ENCODE measurements at places on chromosomes 4 and X. TPM values are rescaled to one million over a fixed set of nuclear protein-coding genes. Genes with fewer than 3 reads are reported as not detected.

NSDHL gene
- total RNA-seq, result 32.0 TPM

- no peaks in the 10 kb centered on the region for H3K27me3 ChIP-seq
- no peaks in the 10 kb centered on the region for H3K36me3 ChIP-seq
- DNase-seq, result no peak
- no peaks in the 10 kb centered on the region for H3K4me1 ChIP-seq
- H3K4me3 ChIP-seq, result no peak overlapping the region
These were observed 273.6 kb downstream of the FRMPD4 start for GRCh38 chrX:12411831-12412230.

- H3K4me1 ChIP-seq, result peaks cover 69% of the 10 kb centered on the region
- no peak overlapping the region for H3K27ac ChIP-seq
- H3K36me3 ChIP-seq, result no peaks in the 10 kb centered on the region
- H3K27me3 ChIP-seq, result no peaks in the 10 kb centered on the region
These were observed 37.5 kb downstream of the AFAP1 start for GRCh38 chr4:7902101-7902553.

GRCh38 chr4:177582992-177583391, 140.8 kb upstream of the AGA start:
- H3K27ac ChIP-seq, result no peak overlapping the region
- DNase-seq, result no peak
- H3K4me3 ChIP-seq, result no peak overlapping the region
- no peaks in the 10 kb centered on the region for H3K27me3 ChIP-seq
- no peaks in the 10 kb centered on the region for H3K36me3 ChIP-seq

TSPAN7 gene
- 7.2 TPM for total RNA-seq

UBE2A gene
- 41.4 TPM for total RNA-seq

DNA sequence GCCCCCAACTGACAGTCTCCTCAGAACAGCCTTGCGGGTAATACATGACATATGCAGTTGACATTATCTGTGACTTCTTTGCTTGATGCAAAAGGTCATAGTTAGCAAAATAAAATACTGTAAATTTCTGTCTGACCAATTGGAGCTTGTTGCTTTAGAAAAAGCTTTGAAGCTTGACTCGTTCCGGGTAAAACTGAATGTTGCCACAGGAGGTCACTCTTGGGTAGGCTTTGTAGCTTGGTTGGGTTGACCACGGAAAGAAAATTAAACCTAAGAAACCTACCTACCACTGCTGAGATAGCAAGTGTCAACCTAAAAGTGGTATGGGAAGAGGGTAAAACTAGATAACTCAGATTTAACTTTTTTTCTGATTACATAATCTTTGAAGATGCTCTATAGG, 23.2 kb downstream of the PRPS2 start:
- no peak overlapping the region for H3K27ac ChIP-seq
- H3K36me3 ChIP-seq, result no peaks in the 10 kb centered on the region
- no peak overlapping the region for H3K4me3 ChIP-seq
- H3K27me3 ChIP-seq, result no peaks in the 10 kb centered on the region

DNA sequence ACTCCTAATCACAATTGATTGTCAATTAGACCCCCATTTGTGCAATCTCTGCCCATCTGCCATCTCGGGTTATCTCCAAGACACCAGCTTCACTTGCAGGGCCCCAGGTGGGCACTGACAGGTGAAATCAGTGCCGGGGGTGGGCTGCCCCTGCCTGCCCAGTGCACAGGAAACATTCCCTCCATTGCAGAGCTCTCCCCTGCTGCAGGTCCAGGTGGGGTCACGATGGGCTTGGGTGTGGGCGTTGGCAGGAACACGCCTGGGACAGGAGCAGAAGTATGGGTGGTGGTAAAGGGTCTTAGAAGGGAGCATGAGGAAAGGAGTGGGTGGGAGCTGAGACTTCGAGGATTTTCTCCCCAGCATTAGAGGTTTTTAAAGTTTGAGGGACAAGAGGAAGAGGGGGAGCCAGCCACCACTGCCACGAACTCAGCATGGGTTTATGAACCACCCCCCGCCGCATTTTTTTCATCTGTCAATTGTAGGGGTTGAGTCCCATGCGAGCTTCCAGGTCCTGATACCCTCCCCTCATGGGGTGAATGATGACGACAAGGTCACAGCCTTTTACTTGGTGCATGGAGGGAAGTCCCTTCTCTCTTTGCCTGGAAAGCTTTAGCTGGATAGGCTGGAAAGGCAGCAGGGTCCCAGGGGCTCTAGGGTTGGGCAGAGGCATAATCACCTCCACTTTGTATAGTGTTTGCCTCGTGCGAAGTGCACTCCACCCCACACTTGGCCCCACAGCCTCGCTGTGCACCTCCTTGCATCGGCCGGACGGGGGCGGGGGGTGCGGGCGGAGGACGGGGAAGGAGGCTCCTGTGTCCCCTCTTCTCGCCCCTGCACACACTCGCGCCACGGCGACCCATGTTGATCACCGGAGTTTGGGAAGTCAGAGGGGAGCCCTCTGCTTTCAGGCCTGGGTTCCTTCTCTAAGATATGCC, 3.5 kb upstream of the NKX1-1 start:
- H3K4me3 ChIP-seq, result no peak overlapping the region
- no peak overlapping the region for H3K27ac ChIP-seq
- H3K36me3 ChIP-seq, result no peaks in the 10 kb centered on the region
- no peak for DNase-seq
- peaks cover 91% of the 10 kb centered on the region for H3K27me3 ChIP-seq
- H3K4me1 ChIP-seq, result peaks cover 16% of the 10 kb centered on the region

GRCh38 chr4:144355811-144356757, 215.6 kb upstream of the GYPA start:
- peak overlapping the region; percentile 88 for H3K27ac ChIP-seq
- peaks cover 53% of the 10 kb centered on the region for H3K4me1 ChIP-seq
- H3K36me3 ChIP-seq, result no peaks in the 10 kb centered on the region
- peak overlapping the region; percentile 32 for H3K4me3 ChIP-seq

GRCh38 chrX:45743081-45743533, 542.4 kb upstream of the DIPK2B start:
- no peaks in the 10 kb centered on the region for H3K4me1 ChIP-seq
- no peak overlapping the region for H3K27ac ChIP-seq
- no peak overlapping the region for H3K4me3 ChIP-seq

DNA sequence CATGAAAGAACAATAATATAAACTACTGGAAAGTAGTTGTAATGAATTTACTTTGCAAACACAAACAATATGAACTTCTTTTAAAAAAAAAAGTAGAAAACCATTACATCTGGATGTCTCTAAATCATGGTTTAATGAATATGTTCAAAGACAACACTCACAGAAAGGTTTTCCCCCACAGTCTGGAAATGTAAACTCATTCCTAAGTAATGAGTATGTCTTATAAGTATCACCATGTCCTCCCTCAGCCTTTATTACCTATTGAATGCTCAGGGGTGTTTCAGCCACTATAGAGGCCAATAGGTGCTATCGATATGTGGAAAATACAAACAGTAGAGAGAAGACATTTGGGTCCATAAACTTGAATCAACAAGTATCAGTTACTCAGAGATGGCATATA, 186.7 kb downstream of the PALLD start:
- no peak overlapping the region for H3K4me3 ChIP-seq
- H3K27ac ChIP-seq, result no peak overlapping the region
- no peaks in the 10 kb centered on the region for H3K36me3 ChIP-seq
- H3K4me1 ChIP-seq, result 0 out of 2 replicates have a peak, but pooled peaks cover 4% of the 10 kb centered on the region
- DNase-seq, result no peak
- H3K27me3 ChIP-seq, result no peaks in the 10 kb centered on the region

MAN2B2 gene
- total RNA-seq, result 6.9 TPM

DNA sequence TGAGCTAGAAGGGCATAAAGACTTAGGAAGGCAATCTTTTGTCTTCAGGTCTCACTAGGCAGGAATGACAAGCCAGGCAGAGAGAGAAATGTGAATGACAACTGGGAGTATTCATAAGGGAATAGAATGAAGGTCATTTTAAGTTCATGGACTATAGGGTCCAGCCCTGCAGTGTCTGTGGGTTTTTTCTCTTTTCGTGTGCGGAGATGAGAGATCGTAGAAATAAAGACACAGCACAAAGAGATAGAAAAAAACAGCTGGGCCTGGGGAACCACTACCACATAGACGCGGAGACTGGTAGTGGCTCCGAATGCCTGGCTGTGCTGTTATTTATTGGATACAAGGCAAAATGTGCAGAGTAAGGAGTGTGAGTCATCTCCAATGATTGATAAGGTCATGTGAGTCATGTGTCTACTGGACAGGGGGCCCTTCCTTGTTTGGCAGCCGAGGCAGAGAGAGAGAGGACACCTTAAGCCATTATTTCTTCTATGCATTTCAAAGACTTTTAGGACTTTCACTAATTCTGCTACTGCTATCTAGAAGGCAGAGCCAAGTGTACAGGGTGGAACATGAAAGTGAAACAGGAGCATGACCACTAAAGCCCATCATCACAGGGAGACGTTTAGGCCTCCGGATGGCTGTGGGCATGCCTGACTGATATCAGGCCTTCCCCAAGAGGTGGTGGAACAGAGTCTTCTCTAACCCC, 921.8 kb upstream of the PCDH10 start:
- H3K27me3 ChIP-seq, result no peaks in the 10 kb centered on the region
- H3K27ac ChIP-seq, result no peak overlapping the region
- H3K4me3 ChIP-seq, result no peak overlapping the region
- no peaks in the 10 kb centered on the region for H3K4me1 ChIP-seq
- peaks cover 20% of the 10 kb centered on the region for H3K36me3 ChIP-seq

DNA sequence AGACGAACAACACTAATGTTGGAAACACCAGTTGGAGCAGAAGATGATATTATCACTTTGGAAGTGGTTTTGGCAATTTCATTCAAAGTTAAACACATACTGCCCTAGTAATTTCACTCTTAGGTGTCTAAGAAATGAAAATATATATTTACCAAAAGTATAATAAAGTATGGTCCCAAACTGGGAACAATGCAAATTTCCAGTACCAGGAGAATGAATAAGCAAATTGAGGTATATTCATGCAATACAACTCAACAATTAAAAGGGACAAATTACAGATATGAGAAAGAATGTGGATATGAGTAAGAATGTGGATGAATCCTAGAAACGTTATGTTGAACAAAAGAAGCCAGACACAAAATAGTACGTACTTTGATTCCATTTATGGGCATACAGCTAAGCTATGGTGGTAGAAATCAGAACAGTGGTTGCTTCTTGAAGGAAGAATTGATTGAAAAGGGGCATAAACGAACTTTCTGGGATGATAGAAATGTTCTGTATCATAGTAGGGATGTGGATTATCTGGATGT, 10.0 kb downstream of the ELMOD2 start:
- DNase-seq, result no peak
- H3K36me3 ChIP-seq, result no peaks in the 10 kb centered on the region
- H3K4me1 ChIP-seq, result no peaks in the 10 kb centered on the region
- no peak overlapping the region for H3K27ac ChIP-seq
- no peak overlapping the region for H3K4me3 ChIP-seq

GRCh38 chr4:182192511-182193181, 50.6 kb upstream of the TENM3 start:
- 0 out of 2 replicates have a peak, but pooled peaks cover 5% of the 10 kb centered on the region for H3K4me1 ChIP-seq
- no peak for DNase-seq
- H3K36me3 ChIP-seq, result no peaks in the 10 kb centered on the region
- no peak overlapping the region for H3K4me3 ChIP-seq

DNA sequence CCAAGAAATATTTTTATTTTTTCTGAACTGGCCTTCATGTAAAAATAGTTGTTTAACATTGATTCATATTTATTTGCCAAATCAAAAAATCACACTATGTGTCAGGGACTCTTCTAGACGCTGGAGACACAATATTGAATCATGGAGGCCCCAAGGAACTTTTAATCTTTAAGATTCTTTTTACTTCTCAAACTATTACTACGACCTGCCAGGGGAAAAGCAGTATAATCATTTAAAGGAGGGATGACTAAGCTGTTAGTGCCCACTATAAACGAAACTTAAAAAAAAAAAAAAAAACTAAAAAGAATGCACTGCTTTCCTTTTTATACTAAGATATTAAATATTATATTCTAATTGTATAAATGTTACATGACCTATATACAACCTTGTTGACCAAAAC, 84.7 kb downstream of the PPA2 start:
- H3K27ac ChIP-seq, result no peak overlapping the region
- H3K27me3 ChIP-seq, result no peaks in the 10 kb centered on the region
- no peaks in the 10 kb centered on the region for H3K4me1 ChIP-seq
- H3K4me3 ChIP-seq, result no peak overlapping the region

SCD5 gene
- 1.5 TPM for total RNA-seq

DCAF4L1 gene
- 0.63 TPM for total RNA-seq

DNA sequence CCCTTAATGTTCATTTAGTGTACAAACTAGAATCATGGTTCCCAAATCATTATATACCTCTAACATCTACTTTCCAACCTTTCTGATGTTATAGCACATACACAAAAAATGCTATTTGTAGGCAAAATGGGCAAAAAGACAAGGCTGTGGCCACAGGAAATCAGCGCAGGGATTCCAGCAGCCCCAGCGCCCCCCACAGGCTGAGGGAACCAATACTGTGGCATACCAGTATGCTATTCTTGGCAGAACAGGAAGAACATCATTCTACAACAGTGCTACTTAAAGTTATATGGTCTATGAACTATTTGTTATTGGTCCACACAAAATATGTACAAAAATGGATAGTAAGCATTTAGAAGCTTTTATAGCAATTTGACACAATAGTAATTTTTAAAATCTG, 25.3 kb downstream of the STEEP1 start:
- no peak overlapping the region for H3K4me3 ChIP-seq
- no peak overlapping the region for H3K27ac ChIP-seq
- H3K36me3 ChIP-seq, result no peaks in the 10 kb centered on the region
- peak; percentile 40 for DNase-seq
- no peaks in the 10 kb centered on the region for H3K27me3 ChIP-seq
- no peaks in the 10 kb centered on the region for H3K4me1 ChIP-seq

- H3K36me3 ChIP-seq, result no peaks in the 10 kb centered on the region
- no peaks in the 10 kb centered on the region for H3K4me1 ChIP-seq
- DNase-seq, result no peak
- H3K27me3 ChIP-seq, result no peaks in the 10 kb centered on the region
- H3K4me3 ChIP-seq, result no peak overlapping the region
- H3K27ac ChIP-seq, result no peak overlapping the region
These were observed 379.6 kb downstream of the IL15 start for GRCh38 chr4:142016031-142016430.

- H3K4me3 ChIP-seq, result no peak overlapping the region
- no peak for DNase-seq
- no peaks in the 10 kb centered on the region for H3K27me3 ChIP-seq
- no peaks in the 10 kb centered on the region for H3K36me3 ChIP-seq
- peak overlapping the region; percentile 59 for H3K27ac ChIP-seq
These were observed 53.8 kb upstream of the ABCG2 start for GRCh38 chr4:88212253-88212561.

DNA sequence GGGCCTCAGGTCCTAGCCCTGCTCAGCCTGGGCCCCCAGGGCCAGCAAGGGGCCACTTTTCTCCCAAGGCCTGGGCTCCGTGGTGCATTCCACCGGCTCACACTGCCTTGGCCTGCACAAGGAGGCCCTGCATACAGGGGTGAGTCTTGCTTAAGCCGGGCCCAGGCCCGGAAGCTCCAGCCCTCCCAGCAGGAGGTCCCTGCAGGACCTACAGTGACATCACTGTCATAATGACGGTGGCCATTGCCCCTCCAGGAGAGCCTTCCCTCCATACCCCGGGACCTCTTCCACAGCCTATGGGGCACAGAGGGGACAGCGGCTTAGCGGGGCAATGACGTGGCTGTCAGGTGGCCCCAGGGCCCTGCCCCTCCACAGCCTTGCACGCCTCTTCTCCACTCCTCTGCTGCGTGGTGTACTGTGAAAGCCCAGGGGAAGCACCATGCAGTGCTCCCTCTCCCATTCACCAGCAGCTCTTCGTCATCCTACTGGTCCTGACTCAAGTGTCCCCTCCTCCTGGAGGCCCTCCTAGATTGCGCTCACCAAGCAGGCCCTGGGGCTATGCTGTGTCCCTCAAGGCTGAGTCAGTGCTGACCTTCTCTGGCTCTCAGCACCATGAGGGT, 32.3 kb upstream of the AFAP1 start:
- peaks cover 9% of the 10 kb centered on the region for H3K4me1 ChIP-seq
- H3K4me3 ChIP-seq, result no peak overlapping the region
- no peaks in the 10 kb centered on the region for H3K27me3 ChIP-seq
- no peaks in the 10 kb centered on the region for H3K36me3 ChIP-seq
- H3K27ac ChIP-seq, result no peak overlapping the region
